ENCODE measurements at places on chromosomes 13 and 19.

DNA sequence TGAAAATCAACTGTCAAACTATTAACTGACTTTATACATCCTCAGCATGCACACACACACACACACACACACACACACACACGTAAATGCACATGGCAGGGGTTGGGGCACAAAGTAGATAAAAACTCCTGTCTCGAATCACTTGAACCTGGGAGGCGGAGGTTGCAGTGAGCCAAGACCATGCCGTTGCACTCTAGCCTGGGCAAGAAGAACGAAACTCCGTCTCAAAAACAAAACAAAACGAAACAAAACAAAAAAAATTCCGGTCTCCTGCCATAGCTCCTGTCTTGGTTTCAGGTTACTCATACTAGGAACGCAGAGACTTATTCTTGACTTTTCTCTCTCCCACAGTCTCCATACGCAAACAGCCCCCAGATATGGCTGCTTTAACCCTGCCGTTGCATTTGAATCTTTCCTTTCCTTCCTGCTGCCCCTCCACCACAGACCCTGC, 148.9 kb downstream of the SHISA2 start:
- no peak for DNase-seq

GRCh38 chr13:111099290-111099689, 15.8 kb upstream of the ARHGEF7 start:
- no peak for DNase-seq

DNA sequence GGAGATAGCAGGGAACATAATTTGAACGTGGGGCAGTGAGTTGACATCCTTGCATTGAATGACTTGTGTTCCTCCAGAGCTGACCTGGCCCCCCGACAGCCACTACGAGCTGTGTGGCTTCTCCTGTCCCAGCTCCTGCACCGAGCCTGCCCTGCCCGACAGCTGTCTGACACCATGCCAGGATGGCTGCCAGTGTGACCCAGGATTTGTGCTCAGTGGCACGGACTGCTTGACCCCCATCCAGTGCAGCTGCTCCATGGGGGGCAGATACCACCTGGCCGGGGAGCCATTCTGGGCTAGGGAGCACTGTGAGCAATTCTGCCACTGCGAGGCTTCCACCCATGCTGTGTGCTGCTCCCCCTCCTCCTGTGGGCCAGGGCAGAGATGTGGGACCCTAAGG, 29.2 kb upstream of the FXYD3 start:
- no peak for DNase-seq

DNA sequence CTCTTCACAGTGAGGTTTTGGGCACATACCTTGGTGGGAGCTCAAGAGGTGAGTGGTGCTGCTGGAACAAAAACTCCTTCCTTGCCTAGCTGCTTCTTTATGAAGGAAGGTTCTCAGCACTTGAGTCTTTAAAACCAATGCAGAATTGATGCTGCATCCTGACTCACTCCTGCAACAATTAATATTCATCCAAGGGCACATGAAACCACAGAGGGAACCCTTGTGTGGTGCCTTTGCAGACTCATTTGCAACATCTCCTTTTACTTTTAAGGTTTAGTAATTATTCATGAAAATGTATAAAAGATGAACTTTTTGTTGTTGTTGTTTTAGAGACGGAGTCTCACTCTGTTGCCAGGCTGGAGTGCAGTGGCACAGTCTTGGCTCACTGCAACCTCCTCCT, 30.1 kb downstream of the OPA3 start:
- no peak for DNase-seq

- DNase-seq: no peak
These were observed 212.7 kb upstream of the MIR17HG start for GRCh38 chr13:91134803-91135184.

DNA sequence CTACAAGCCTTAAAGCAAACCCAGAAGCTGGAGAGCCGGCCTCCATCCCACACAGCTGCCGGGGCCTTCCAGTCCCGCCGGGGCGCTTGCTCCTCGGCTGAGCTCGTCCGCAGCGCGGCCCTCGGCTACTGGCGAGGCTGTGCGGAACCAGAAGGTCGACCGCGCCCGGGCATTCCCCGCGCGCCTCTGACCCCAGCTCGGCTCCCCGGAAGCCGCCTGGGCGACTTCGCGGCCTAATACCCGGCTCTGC, 863 bp downstream of the ANKRD10 start:
- no peak for DNase-seq

DNA sequence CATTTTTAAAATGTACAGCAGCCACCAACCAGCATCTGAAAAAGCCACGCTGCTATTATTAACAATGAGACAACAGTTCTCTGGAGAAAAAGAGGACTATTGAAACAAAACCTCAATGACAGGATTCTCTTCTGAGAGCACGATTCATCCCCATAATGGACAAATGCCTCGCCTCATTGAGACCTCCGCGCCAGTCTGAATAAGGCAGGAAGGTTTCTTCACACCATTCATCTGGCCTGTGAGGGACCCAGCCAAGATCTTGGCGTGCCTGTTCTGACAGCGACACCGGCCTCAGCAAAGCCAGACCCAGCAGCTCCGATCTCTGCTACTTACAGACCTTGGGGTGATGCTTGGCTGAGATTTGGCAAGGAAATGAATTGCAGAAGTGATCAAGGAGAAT, 14.8 kb downstream of the SMIM7 start:
- no peak for DNase-seq

DNA sequence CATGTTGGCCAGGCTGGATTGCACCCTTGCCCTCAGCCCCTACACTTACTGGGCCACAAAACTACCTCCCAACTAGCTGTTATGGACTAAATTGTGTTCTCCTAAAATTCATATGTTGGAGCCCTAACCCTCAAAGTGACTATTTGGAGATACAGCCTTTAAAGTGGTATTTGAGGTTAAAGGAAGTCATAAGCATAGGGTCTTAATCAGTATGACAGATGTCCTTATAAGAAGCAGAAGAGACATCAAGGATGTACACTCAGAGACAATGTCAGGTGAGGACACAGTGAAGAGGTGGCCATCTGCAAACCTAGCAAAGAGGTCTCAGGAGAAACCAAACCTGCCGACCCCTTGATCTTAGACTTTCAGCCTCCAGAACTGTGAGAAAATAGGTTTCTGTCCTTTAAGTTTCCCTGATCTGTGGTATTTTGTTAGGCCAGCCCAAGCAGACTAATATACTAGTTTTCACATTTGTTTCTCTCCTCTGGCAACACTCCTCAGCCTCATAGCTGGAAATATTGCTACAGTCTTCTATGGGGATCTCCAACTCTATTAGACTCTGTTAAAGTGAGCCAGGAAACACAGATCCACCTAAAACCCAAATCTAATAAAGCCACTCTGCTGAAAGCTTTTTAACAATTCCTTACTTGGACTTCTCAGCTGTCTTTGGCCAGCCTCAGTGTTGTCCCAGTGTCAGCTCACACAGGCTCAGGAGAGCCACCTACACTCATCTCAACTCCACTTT, 256.5 kb downstream of the TBC1D4 start:
- no peak for DNase-seq

DNA sequence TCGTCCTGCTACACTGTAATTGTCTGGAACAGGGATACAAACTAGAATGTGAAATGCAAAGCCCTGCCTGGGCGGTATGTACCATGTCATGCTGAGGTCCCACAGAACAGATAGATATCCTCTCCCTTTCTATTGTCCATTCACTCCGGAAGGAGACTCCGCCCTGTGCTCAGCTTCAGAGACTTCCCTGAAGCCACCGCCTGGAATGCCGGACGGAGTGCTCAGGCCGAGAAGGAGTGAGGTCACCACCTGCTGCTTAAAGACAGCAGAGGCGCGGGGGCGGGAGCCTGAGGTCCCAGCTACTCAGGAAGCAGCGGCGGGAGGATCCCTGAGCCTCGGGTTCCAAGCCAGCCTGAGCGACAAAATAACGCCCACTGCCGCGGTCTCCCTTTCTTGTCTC, 890 bp upstream of the ZNF611 start:
- DNase-seq: no peak

DNA sequence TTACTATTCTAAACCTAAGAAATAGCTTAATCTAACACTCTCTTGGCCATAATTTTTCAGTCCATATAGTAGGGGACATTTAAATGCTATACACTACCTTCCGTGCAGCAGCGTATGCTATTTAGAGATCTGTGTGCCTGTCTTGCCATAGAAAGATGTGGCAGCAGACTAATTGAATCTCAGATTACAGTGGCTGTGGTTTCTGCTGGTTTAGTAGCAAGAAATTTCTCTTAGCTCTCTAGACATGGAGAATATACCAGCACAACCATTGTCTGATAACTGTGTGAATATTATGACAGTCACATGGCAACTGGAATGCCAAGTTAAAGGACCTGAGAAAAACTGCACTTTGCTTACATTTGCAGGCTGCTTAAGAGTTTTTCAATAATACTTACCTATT, 672.4 kb upstream of the MIR17HG start:
- no peak for DNase-seq

- no peak for DNase-seq
These were observed 3.9 kb downstream of the MCOLN1 start for GRCh38 chr19:7526059-7526929.

GRCh38 chr19:42452590-42452989, 9.8 kb upstream of the CXCL17 start:
- no peak for DNase-seq

GRCh38 chr19:56678205-56678604, 6.6 kb upstream of the ZNF835 start:
- no peak for DNase-seq

DNA sequence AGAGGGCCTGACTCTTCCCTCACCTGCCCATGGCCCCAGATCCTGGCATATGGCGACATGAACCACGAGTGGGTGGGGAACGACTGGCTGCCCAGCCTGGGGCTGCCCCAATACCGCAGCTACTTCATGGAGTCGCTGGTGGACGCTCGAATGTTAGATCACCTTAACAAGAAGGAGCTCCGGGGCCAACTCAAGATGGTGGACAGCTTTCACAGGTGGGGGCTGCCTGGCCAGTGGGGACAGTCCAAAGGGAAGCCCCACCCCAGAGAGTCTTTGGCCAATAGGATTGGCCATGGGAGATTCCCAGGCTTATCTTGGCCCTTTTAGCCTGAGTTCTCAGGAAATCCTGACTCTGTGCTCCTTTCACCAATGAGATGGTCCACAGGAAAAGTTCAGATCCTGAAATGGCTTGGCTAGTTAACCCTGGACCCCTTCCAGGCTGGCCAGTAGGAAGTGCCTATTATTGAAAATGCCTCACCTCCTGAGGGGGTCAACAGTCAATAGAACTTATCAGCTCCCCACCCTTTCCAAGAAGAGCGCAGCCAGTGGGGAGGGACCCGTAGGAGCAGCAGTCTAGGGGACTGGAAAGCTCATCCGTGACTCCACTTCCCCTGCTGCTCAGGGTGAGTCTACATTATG, 7.0 kb downstream of the HRC start:
- no peak for DNase-seq

GRCh38 chr13:58852076-58852475, 1220.5 kb downstream of the PCDH17 start:
- no peak for DNase-seq

DNA sequence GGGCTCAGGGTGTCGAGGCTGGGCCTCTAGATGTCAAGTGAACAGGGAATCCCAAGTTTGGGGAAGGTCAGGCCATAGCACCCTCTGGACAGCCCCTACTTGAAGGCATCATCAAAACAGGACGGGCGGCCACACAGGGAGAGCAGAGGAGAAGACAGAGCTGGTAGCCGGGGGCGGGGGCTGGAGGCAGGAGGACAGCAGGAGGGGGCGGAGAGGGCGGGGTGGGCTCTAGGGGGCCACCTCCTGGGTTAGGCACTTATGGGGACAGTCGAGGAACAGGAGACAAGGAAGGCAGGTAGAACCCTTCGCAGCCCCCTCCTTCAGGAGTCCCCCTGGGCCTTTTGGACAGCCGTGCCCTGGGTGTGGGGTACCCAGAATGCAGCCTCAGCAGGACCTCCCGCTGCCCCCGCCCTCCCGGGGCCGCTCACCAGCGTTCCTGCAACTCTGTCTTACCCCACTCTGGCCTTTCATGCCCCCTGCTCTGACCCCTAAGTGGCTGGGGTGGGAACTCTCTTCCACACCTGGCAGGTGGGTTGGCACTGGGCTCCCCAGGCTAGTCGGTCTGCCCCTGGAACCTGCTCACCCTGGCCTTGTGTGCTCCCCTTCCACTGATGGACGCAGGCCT, 5.8 kb downstream of the SSBP4 start:
- DNase-seq: no peak

All from esophagus squamous epithelium (tissue), 5 donors.